ENCODE measurements at places on chromosomes 3 and 15.

GRCh38 chr3:39433642-39434041 lies 27.1 kb downstream of the RPSA start:
- DNase-seq: no peak

- no peak for DNase-seq
These were observed 161.2 kb upstream of the KCNH8 start for GRCh38 chr3:18987070-18987469.

- DNase-seq: no peak
These were observed 303.9 kb upstream of the ALCAM start for GRCh38 chr3:105062853-105063252.

- DNase-seq: no peak
These were observed 598.1 kb downstream of the GOLGA6L6 start for GRCh38 chr15:19943515-19943914.

- DNase-seq: no peak
These were observed 212.5 kb downstream of the XXYLT1 start for GRCh38 chr3:195058336-195059005.

- peak; percentile 31 for DNase-seq
These were observed 1.4 kb downstream of the ATOSA start for GRCh38 chr15:52677593-52678467.

- no peak for DNase-seq
These were observed 40.5 kb downstream of the EXOG start for GRCh38 chr3:38536671-38537070.

GRCh38 chr3:142434503-142434902 lies 13.3 kb downstream of the XRN1 start:
- no peak for DNase-seq

- DNase-seq: no peak
These were observed 39.3 kb downstream of the TRAK1 start for GRCh38 chr3:42130329-42131070.

GRCh38 chr15:50358845-50359244 lies 3.8 kb upstream of the GABPB1 start:
- no peak for DNase-seq

GRCh38 chr3:69494185-69494584 lies 108.3 kb upstream of the FRMD4B start:
- DNase-seq: no peak

GRCh38 chr15:69031013-69032001 lies 16.8 kb downstream of the NOX5 start:
- peak; percentile 5 for DNase-seq

GRCh38 chr3:74613060-74613459 lies 1.4 kb downstream of the CNTN3 start:
- DNase-seq: no peak

DNA sequence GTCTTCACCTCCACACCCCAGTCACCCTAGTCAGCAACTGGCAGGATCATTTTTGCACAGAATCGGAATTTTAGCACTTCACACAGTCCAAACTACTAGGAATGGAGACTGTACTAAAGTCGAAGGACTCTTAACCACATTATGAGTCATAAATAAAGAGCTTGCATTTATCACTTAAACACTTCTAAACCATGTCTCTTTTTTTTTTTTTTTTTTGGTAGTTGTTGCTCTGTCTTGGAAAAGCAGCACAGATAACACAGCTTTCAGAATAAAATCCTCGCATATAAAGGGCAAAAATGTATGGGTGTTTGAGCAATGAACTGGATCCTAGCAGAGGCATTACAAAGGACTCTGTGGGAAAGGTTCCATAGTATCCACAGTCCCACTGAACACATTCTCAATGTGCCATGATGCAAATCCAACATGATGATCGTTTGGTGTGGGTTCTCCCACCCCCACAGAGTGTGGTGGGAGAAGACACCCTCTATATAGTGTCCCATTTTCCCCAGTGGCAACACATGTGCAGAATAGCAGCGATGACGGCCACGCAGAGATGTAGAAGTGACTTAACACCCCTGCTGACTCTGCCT lies 47.1 kb downstream of the FOXP1 start:
- no peak for DNase-seq

DNA sequence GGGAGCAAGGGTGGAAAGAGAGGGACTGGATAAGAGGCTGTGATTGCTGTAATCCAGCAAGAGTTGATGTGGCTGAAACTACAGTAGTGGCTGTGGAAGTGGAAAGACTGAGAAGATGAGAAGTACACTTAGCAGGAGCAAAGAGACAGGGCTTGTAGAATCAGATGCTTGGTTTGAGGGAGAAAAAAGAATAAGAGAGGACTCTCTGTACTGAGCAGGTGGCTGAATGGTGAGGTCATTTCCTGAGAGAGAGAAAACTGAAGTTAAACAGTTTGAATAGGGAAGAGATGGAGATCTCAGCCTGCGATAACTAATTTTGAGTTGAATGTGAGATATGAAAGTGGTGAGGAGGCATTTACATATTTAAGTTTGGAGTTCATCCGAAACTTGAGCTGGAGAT lies 95.8 kb upstream of the SLC25A36 start:
- DNase-seq: no peak

DNA sequence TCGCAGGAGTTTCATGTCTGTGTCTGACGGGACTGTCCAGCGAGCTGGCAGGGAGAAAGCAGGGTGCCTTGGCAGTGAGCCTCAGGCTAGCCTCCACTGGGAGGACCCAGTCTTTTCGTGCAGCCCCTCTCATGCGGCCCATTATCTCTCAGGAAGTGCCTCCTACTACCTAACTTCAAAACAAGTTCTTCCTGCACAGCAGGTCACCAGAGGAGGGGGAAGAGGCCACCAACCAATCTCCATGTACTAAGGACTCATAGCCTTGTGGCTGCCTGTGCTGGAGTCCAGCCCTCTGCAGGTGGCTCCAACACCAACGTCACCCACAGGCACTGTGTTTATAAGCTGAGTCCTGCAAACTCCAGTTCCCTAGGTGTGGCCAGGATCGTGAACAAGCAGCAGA lies 4.8 kb downstream of the VIPR1 start:
- DNase-seq: no peak

- no peak for DNase-seq
These were observed 203.9 kb downstream of the MINAR1 start for GRCh38 chr15:79635897-79636561.

GRCh38 chr3:13716540-13717221 lies 163.2 kb downstream of the WNT7A start:
- no peak for DNase-seq
